ENCODE measurements at places on chromosomes 11 and 22. TPM values are rescaled to one million over a fixed set of nuclear protein-coding genes. Genes with fewer than 3 reads are reported as not detected.

Gene GLYAT
- not detected for polyA plus RNA-seq

Gene IGLL1
- 0.16 TPM for polyA plus RNA-seq

Gene IL18
- 29.6 TPM for polyA plus RNA-seq

Gene KREMEN1
- 8.8 TPM for polyA plus RNA-seq

DNA sequence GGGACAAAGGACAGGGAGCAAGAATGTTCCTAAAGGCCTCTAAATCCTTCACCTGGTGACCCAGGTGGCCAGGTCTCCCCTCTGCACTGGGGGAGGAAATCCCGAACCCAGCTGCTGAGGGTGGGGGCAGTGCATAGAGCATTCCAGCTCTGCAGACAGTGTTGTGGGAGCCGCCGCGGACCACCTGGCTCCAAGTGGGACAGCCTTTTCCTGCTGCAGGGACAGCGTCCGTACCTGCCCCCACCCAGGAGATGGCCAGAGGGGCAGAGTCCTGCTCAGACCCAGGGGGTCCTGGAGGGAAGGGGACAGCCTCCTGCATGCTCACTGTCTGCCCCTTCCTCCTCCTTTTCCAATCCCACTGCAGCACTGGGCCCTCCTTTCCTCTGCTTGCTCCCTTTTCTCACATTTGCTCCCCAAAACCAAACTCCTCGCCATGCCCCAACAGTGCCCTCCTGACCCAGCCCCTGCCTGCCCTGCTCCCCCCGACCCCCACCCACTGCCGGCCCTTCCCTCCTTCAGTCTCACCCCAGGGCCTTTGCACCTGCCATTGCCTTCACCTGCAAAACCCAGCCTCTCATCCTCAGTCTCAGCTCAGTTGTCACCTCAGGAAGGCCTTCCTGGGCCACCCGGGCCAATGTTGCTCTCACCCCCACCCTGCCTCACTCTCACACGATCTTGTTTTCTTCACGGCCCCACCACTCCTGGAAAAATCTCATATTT is 12.8 kb downstream of the PNPLA5 start:
- no peaks in the 10 kb centered on the region for H3K36me3 ChIP-seq
- DNase-seq, result no peak
- no peaks in the 10 kb centered on the region for H3K4me1 ChIP-seq

GRCh38 chr11:108606070-108606469 is 12.5 kb upstream of the EXPH5 start:
- no peak overlapping the region for H3K27ac ChIP-seq
- H3K4me3 ChIP-seq, result no peak overlapping the region
- H3K36me3 ChIP-seq, result no peaks in the 10 kb centered on the region
- no peak for DNase-seq
- H3K4me1 ChIP-seq, result no peaks in the 10 kb centered on the region

DNA sequence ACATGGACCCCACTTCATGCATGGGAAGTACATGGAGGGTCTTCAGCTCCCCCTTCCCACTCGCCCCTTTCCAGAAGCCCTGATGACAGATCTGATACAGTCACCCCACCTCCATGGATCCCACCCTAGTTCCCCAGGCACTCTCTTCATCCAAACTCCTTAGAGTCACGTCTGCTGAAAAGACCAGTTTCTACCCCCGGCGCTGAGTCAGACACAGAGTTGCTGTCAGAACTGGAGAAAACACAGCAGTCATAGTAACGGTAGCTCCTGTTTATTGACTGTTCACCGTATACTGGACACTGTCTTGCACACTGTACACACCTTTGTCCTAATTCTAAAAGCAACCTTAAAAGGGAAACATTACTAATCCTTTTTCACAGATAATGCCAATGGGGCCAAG is 29.1 kb downstream of the DRD2 start:
- H3K4me1 ChIP-seq, result no peaks in the 10 kb centered on the region
- no peak overlapping the region for H3K27ac ChIP-seq
- H3K36me3 ChIP-seq, result no peaks in the 10 kb centered on the region

DNA sequence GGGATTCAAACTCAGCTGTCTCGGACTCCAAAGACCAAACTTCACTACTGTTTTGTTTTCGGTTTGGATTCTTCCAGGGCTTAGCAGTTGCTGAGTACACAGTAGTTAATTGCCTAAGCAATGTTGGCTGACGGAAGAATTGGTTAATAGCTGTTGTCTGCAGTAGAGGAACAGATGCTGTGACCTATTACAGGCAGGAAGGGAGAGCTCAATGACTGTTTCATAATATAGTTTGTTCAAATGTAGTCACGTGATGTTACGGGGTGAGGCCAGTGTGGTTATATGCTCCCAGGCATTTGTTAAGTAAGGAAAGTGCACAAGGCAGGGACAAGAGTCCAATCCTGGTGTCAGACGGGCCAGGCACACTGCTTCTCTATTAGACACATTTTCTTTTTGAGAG is 222.6 kb upstream of the CCDC90B start:
- H3K36me3 ChIP-seq, result no peaks in the 10 kb centered on the region
- H3K4me3 ChIP-seq, result no peak overlapping the region
- H3K4me1 ChIP-seq, result no peaks in the 10 kb centered on the region
- peak; percentile 25 for DNase-seq

- no peaks in the 10 kb centered on the region for H3K36me3 ChIP-seq
- no peaks in the 10 kb centered on the region for H3K4me1 ChIP-seq
- no peaks in the 10 kb centered on the region for H3K27me3 ChIP-seq
- peak; percentile 80 for DNase-seq
- no peak overlapping the region for H3K4me3 ChIP-seq
These were observed 110.1 kb upstream of the LUZP2 start for GRCh38 chr11:24386546-24387397.

DNA sequence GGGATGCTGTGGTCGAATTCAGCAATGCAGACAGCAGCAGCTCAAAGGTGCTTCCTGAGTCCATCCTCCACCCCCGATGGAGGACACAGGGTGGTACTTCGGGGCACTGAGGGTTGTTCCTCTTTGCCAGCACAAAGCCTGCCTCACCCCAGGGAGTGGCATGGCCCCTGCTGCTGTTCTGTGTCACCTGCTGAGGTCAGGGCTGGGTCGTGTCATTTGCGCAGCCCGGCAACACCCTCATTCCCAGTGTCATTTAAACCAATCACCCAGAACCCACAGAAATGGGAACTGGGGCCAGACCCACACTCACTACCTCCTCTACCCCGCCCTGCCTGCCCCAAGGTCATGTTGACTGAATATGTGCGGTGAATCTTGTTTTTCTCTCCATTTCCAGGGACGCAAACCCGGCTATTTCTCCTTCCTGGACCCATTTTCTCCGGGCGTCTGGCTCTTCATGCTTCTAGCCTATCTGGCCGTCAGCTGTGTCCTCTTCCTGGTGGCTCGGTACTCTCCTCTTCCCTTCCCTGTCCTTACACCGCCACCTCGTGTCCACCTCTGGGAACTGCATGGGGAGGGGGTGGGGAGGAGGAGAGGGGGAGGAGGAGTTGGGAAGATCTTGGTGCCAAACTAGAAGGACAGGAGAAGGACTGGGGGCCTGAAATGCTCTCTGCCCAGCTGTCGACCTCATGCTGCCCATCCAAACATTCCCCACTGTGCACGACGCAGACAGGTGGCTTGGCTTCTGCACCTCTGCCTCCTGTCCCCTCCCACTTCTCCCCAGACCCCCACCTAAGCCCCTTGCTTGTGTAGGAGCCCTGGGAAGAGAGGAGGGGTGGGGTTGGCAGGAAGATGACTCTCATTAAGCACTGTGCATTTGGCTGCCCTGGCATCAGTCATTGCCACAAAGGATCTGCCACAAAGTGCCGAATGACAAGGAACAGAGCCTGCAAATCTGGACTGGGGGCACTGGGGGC is 71.2 kb upstream of the TBCEL start:
- H3K27ac ChIP-seq, result no peak overlapping the region
- H3K4me1 ChIP-seq, result no peaks in the 10 kb centered on the region
- H3K27me3 ChIP-seq, result no peaks in the 10 kb centered on the region
- no peaks in the 10 kb centered on the region for H3K36me3 ChIP-seq
- H3K4me3 ChIP-seq, result no peak overlapping the region

GRCh38 chr22:49062802-49063544 is 764.7 kb downstream of the BRD1 start:
- no peak for DNase-seq
- H3K36me3 ChIP-seq, result no peaks in the 10 kb centered on the region
- H3K27ac ChIP-seq, result no peak overlapping the region
- H3K4me3 ChIP-seq, result no peak overlapping the region
- H3K4me1 ChIP-seq, result no peaks in the 10 kb centered on the region

Measured in lung (tissue), 17 donors.